HEK293T (cell line): ENCODE measurements at places on chromosomes 1 and 21.

GRCh38 chr1:43269627-43270375 is at the start of gene TMEM125:
TSS of gene TMEM125 (plus strand) at chr1:43269983. CDS start at chr1:43272723, 2,740 bp downstream.
- no peak for DNase-seq

DNA sequence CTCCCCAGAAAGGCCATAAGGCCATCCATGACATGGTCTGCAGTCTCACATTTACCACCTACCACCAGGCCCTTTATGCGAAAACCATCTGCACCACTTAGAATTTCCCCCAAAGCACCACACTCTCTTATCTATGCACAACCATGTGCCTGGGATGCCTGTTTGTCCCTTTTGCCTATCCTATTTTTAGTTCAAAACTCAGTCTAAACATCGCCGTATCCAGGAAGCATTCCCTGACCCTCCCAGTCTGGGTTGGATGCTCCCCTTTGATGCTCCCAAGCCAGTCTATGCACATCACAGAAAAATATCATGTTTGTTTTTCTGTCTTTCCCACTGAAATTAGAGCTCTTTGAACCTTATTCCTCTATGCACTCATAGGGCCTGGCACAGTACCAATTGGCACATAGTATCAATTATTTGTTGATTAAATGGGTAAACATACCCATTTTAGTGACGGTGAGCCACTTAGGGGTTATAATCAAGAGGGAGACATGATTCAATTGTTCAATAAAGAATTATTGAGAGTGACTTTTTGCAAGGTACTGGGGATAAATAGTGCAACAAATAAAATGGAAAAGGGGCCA is 6.7 kb downstream of the MPL start:
- no peak for DNase-seq

GRCh38 chr1:109425391-109426280 is 612 bp downstream of the PSMA5 start:
- DNase-seq: peak; percentile 56

DNA sequence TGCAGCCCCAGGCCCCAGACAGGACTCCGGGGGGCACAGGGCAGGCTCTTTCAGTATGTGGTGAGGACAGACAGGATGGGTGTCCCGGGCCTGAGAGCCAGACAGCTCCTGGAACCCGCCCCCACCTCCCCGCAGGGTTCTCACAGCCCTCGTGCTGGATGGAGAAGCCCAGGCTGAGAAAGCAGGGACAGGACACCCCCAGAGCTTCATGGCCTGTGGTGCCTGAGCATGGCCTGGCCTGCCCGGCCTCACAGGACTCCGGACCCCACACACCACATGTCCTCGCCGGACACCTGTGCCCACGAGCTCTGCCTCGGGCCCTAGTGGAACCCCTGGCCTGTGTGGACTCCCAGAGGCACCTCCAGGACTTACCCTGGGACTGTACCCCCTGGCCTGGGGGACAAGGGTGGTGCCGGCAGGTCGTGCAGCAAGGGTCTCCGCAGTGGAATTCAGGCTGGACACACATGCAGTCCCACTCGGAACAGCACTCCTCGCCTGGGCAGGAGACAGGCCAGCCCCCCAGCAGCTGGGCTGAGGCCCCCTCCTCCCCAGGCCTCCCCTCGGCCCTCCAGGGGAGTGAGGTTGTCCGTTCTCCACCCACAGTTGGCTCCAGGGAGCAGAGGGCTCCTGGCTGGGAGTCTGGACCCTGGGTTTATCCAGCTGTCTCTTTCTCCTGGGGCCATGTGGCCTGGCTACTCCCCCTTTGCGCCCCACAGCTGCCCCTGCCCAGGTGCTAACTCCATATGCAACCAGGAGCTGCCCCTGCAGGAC is 1.2 kb downstream of the TNFRSF18 start:
- DNase-seq: no peak

DNA sequence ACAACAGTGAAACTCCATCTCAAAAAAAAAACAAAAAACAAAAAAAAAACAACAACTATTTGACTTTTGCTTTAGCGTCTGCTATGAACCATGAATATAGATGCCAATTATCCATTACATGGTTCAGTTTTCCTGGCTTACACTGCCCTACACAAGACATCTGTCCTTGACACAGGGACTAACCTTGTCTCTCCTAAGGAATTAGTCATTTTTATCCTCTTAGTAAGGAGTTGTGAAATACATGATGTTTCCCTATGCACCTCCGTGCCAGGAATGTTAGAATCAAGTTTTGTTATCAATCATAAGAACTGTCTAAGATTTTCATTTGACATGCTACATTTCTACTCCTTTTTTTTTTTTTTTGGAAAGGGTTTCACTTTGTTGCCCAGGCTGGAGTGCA is 241.8 kb downstream of the KIF26B start:
- no peak for DNase-seq

DNA sequence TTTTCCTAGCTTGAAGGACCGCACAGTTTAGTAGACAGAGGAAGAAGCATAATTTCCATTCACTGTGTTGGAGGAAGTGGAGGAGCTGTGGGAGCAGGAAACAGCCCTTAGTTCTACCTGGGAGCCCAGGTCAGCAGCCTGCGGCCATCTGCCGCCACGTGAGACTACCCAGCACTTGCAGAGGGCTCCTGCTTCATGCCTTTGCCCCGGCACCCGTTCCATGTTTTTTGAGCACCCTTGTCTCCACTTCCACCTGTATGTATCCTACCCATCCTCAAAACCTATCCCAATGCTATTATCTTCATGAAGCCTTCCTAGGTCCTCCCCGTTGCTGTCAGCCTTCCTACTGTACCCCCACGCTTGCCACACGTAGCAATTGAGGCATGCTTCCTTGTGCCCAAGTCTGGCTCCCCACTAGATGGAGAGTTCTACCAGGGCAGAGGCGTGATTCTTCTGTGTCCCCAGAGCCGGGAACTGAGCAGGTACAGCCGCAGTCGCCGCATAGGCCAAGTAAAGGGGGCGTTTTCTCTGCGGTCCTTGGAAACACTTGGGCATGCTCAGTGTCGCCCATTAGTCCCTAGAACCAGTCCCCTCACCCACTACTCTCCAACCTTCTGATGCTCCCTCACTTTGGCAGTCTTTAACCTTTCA is 1.9 kb downstream of the SLC6A9 start:
- peak; percentile 56 for DNase-seq
